Activated naive CD4-positive, alpha-beta T cell treated with anti-CD3 and anti-CD28 coated beads for 36 hours (primary cell): ENCODE measurements at places on chromosomes 11 and 22. TPM values are rescaled to one million over a fixed set of nuclear protein-coding genes. Genes with fewer than 3 reads are reported as not detected.

DNA sequence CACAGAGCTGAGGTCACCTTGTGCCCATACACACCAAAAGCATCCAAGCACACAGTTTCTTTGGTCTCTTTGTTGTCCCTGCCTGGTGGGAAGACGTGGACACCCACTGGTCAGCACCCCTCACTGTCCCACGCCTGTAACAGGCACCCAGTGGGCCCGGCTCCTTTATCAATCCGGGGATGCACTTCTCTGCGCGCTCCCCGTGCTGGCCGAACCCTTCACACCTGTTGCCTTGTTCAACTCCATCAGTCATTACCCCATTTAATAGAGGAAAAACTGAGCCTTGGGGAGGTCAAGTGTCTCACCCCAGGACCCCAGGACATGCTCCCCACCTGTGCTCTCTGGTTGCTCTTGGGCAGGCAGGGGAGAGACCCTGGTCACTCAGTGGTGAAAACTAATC lies 49.7 kb upstream of the FGF3 start:
- no peak for DNase-seq
- no peaks in the 10 kb centered on the region for H3K36me3 ChIP-seq
- H3K4me3 ChIP-seq = no peak overlapping the region

DNA sequence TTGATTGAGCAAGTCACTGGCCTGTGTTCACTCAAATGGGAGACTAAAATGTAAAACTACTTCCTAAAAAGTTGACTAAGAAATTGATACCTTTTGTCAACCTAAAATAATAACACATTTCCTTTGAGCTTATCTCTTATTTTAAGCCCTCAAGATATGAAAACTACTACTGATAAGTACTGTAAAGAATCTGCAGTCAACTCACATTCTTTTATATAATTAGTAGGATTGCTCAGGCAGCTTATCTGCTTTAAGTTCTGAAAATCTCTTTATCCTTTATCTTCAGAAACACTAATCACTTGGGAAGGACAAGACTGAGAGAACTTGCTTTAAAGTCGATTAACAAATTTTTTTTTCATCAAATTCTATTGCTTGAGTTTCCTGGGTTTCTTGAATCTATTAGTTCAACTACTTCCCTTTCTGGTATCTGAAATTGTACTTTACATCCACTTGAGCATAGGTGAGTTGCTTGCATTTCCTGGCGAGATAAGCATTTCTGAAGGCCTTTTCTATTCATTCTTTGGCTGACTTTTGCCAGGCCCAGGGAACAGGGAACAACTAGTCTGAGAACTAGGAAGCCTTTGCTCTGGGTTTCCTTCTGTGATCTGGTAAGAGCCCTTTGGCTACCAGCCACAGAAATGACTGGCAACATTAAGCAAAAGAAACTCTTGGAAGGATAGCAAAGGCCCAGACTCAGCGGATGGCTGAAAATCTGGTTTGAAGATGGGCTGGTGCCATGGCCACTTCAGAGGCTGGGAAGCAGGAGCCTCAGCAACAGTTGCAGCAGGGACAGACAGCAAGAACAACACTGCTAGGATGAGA lies 19.3 kb upstream of the CSRP3 start:
- H3K4me3 ChIP-seq = no peak overlapping the region
- no peaks in the 10 kb centered on the region for H3K27me3 ChIP-seq
- no peak overlapping the region for H3K27ac ChIP-seq

GRCh38 chr22:26047516-26047915 lies 121.7 kb upstream of the SEZ6L start:
- peaks cover 18% of the 10 kb centered on the region for H3K27me3 ChIP-seq
- no peaks in the 10 kb centered on the region for H3K36me3 ChIP-seq
- no peak overlapping the region for H3K27ac ChIP-seq
- no peak overlapping the region for H3K4me3 ChIP-seq
- no peak for DNase-seq
- H3K4me1 ChIP-seq = no peaks in the 10 kb centered on the region

DNA sequence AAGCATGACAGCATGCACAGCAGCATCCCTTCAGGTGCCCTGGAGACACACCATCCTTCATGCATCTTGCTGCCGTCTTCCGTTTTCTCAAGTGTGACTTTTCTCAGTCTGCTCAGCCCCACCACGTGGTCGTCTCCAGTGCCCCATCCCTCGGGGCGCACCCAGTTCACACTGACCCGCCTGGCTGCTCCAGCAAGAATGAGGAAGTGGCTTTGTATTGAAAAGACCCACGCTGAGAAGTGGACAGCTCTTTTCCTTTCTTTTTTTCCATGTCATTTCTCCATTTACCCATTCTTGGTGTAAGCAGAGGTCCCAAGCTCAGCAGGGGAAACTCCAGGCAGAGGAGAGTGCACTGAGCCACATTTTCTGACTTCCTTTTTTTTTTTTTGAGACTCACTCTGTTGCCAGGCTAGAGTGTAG lies 14.5 kb downstream of the SERPINH1 start:
- H3K27me3 ChIP-seq = peaks cover 2% of the 10 kb centered on the region
- no peak for DNase-seq
- H3K4me1 ChIP-seq = peaks cover 6% of the 10 kb centered on the region
- no peak overlapping the region for H3K27ac ChIP-seq
- no peak overlapping the region for H3K4me3 ChIP-seq
- H3K36me3 ChIP-seq = peaks cover 2% of the 10 kb centered on the region

Gene CRYBB1
- not detected for total RNA-seq

Gene PGA5
- total RNA-seq = not detected
